ENCODE measurements at places on chromosomes 12 and 14. TPM values are rescaled to one million over a fixed set of nuclear protein-coding genes. Genes with fewer than 3 reads are reported as not detected.

Gene DDX47
- total RNA-seq, result 48.5 TPM

Gene ADAM20
- total RNA-seq, result 0.94 TPM

Gene GCH1
- total RNA-seq, result 1.1 TPM

Gene PRKD1
- 8.4 TPM for total RNA-seq

Gene P2RX4
- 16.9 TPM for total RNA-seq

Gene GPR135
- 1.7 TPM for total RNA-seq
